NCI-H524 treated with DMSO at 0.1 percent for 48 hours (cell line): ENCODE measurements at places on chromosomes 2 and 18.

GRCh38 chr18:41237317-41237716 lies 717.7 kb upstream of the PIK3C3 start:
- no peak for DNase-seq

DNA sequence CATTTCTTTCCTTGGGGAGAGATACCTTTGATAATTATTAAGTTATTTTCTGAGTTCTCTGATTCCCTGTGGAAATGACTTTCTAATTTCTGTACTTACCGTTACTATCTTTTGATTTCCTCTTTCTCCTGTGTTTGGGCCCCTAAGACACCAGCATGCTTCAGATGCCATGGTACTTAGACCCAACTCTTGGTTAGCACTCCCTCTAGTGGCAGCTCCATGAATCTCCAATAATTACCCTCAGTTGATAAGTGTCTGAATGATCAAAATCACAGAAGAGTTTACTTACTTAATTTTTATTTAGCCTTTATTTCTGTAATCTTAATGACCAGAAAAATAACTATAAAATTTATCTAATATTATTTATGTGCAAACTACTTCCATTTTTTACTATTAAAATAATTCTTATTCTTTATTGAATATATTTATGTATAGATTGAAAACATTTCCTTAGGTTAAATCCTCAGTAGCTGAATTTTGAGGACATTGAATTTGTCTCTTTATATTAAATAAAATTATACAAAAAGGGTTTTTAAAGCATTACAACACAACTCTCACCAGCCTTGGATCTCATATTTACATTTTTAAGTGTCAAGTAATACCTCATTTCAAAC lies 300.4 kb downstream of the KCNS3 start:
- DNase-seq, result peak; percentile 8

DNA sequence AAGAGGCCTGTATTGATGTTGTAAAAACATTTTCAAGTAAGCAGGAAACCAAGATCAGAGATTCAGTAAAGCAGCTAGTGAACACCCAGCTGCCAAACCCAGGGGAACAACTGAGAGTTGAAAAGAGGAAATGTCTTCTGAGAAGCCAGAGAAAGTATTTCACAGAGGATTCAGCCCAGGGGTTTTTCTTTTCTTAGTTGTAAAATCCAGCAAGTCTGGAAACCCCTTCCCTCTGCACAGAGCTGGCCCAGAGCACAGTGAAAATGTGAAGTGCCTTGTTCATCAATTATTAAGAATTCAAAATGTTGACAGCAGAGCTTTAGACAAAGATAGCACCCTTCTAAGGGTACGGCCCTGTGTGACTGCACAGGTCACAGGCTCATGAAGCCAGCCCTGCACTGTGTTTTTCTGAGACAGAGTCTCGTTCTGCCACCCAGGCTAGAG lies 28.4 kb downstream of the AFF3 start:
- DNase-seq, result no peak

- DNase-seq, result no peak
These were observed 108.3 kb downstream of the SMAD7 start for GRCh38 chr18:48842259-48843061.

DNA sequence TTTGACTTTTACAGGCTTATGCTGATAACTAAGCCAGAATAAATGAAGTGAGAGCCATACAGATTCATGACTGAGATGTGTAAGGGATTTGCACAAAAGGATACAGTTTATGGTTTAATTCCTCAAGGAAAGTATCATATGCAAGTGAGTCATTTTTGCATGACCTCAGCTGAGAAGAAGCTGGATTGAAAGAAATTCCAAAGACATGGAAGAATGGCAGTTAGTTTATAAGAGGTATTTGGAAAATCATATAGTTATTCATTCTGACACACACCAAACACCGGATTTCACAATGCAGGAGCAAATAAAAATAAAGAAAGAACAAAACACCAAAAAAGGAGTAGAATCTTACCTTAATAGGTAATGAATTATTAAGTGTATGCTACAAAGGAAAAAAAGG lies 83.2 kb upstream of the RND3 start:
- no peak for DNase-seq

- DNase-seq, result no peak
These were observed 155.1 kb downstream of the SMAD7 start for GRCh38 chr18:48795696-48796095.

GRCh38 chr2:118128826-118129225 lies 40.6 kb downstream of the INSIG2 start:
- DNase-seq, result no peak

GRCh38 chr2:213227458-213227857 lies 56.8 kb upstream of the SPAG16 start:
- no peak for DNase-seq

DNA sequence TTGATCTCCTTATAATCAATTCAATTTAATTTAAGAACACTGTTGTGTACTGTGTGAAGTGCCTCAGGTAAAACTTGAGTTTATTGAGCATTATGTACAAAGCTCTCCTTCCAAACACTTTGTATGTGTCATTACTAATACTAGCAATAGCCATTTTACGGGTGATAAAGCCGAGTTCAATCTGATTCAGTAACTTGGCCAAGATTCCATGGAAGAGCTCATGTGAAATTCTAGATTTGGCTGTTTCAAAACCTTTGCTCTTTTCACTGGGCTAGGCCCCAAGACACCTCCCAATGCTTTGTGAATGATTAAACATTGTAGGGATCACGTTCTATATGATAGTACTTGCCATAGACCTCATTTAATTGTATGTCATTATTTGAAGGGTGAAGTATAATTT lies 8.9 kb upstream of the NFE2L2 start:
- DNase-seq, result no peak

DNA sequence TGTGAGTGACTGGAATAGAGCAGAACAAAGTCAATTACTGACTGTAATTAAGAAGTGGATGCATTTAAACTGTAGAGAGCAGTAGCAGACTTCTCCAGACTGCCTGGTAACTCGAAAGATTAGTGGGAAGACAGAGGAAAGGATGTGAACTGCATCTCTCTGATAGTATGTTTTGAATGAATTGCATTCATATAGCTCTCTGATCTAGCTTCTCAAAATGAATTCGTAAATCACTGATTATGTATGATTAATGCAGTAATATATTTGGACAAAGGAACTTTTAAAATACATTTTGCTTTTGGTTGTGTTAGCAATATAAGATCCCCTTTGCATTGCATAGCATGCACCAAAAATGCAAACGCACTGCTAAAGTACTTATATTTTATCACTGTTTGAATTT lies 304.0 kb downstream of the ARHGAP15 start:
- no peak for DNase-seq

GRCh38 chr2:240604291-240604938 lies 17.9 kb downstream of the CAPN10 start:
- no peak for DNase-seq

- DNase-seq, result no peak
These were observed 67.8 kb upstream of the ST6GAL2 start for GRCh38 chr2:106953779-106954178.

- no peak for DNase-seq
These were observed 52.8 kb downstream of the EIF5B start for GRCh38 chr2:99389946-99390345.

DNA sequence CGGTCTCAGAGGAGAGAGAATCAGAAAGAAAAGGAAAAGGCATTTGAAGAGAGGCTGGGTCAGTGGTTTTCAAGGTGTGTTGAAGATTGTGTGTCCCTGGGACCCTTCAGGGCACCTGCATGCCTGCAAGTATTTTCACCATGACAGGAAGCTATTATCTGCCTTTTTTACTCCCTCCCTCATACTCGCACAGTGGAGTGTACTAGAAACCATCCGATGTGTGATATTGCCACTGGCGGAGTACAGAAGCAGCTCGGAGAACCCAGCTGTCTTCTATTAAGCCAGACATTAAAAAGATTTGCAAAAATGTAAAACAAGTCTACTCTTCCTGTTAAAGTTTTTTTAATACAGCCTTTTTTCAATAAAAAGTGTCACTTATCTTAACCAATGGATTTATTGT lies 33.7 kb upstream of the RFX8 start:
- no peak for DNase-seq

DNA sequence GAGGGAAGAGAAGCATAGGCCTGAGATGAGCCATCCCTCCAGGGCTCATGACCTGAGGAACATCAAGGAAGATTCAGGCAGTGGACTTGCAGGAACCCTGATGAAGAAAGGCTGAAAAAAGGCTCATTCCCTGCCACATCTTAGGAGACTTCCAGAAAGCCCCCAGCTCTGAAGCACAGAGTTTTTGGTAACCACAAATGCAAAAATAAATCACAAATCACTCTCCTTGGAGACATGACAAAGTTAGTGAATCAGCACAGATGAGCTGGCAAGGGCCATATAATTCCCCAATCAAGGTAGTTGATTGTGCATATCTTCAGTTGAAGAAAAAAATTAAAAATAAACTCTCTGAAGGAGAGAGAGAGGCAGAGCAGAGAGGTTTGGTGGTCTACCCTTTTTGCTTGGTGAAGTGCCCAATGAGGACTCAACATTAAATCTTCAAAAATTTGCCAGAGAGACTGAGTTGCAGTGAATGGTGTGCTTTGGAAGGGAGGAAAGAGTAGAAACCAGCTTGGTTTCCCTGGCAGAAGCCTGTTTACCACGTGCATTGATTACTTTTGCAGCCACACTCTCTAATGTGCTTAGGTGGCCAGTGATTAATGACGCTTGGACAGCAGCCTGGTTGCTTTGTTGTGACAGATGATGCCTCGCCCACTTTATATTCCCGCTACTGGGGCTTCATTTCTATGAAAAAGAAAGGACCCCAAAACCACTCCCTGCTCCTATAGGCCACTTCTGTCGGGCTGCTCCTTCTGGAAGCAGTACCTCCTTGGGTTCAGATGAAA lies 257.4 kb upstream of the SLC14A2 start:
- DNase-seq, result no peak

GRCh38 chr2:229445019-229445418 lies 173.9 kb upstream of the PID1 start:
- no peak for DNase-seq
